Fibroblast of skin of scalp (primary cell): ENCODE measurements at places on chromosomes 13 and 19.
A peak's percentile ranks its signal among the peaks of the same experiment; 100 is the strongest.

- no peak for DNase-seq
Observed at GRCh38 chr13:28623782-28624706, 34.9 kb upstream of the POMP start.

GRCh38 chr13:90020536-90021070, 1326.9 kb upstream of the MIR17HG start:
- no peak for DNase-seq

GRCh38 chr19:16062789-16063188, 13.5 kb upstream of the TPM4 start:
- no peak for DNase-seq

GRCh38 chr19:42089191-42089750, 13.3 kb downstream of the ZNF574 start:
- DNase-seq = no peak

GRCh38 chr13:20684041-20684440, 19.5 kb upstream of the IL17D start:
- no peak for DNase-seq

GRCh38 chr19:15107061-15108010, at the start of gene SYDE1:
TSS of gene SYDE1 (plus strand) at chr19:15107401. CDS start at chr19:15107434, 33 bp downstream.
- DNase-seq = peak; percentile 94

GRCh38 chr13:47126432-47126831, 229.6 kb upstream of the HTR2A start:
- peak; percentile 29 for DNase-seq

GRCh38 chr19:38729653-38730469, 14.4 kb downstream of the CAPN12 start:
- peak; percentile 65 for DNase-seq

DNA sequence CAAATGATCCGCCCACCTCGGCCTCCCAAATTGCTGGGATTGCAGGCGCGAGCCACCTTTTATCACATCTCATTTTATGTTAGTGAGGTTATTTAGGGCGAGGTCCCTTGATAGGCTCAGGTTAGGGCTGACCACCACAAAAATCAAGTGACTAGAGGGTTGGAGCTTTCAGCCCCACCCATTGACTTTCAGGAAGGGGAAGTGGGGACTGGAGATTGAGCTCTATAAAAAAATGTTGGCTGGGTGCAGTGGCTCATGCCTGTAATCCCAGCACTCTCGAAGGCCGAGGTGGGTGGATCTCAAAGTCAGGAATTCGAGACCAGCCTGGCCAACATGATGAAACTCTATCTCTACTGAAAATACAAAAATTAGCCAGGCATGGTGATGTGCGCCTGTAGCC, 20.1 kb downstream of the FPR3 start:
- no peak for DNase-seq

DNA sequence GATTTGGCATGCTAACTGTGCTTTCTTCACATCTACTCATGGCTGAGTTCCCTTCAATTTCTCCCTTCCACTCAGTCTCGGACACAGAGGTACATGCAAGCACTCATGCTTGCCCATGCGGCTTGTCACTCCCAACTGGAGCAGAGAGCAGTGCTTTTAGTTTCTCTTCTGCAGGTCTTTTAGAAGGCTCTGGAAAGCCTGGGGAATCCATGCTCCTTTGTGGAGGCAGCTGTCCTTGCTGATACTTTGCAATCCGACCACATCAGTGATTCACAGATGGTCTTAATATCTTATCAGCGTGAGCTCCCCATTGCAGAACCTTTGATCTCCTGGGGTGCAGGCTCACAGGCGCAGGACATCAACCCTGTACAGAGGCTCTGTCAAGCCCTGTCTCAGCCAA, 203.9 kb downstream of the COL4A1 start:
- no peak for DNase-seq

- no peak for DNase-seq
Observed at GRCh38 chr13:51576754-51577153, 7.5 kb upstream of the WDFY2 start.

DNA sequence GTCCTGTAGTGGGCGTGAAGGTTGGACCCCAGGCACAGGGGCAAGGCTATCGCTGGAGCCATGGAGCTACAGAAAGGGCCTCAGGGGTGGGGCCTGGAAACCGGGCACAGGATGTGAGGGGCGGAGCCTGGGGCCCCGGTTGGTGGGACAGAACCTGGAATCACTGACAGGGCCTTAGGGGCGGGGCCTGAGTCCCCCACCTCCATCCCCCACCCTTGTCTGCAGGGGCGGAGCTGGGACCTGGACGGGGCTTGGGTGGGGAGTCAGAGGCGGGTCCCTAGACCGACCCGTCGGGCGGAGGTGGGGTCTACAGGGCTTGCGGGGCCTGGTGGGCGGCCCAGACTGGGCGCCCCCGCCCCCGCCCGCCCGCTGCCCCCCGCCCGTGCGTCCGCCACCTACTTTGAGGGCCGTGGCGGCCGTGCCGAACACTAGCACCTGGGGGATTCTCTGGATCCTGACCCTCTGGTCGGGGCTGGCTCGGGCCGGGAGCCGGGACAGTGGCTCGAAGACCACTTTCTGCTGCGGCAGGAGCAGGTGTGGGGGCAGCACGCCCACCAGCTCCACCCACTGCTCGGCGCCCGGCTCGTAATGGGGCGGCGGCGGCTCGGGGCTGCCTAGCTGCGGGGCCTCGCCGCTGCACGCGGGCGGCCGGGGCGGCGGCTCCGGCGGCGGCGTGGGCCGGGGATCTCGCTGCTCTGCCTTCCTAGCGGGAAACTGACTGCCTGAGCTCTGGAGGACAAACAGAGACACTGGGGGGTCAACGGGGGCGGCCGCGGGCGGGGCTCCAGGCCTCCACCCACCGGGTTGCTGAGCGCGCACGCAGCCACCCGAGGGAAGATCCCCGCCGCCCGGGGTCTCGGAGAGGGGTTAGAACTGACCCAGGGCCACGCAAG, 26.3 kb downstream of the DCAF15 start:
- peak; percentile 40 for DNase-seq

- DNase-seq = no peak
Observed at GRCh38 chr13:55660851-55661250, 1479.9 kb upstream of the PRR20A start.

GRCh38 chr19:11881151-11881800, 6.3 kb upstream of the ZNF69 start:
- peak; percentile 55 for DNase-seq

- DNase-seq = no peak
Observed at GRCh38 chr19:2998642-2999041, 21.3 kb downstream of the TLE6 start.

- peak; percentile 9 for DNase-seq
Observed at GRCh38 chr13:52695856-52696255, 43.2 kb downstream of the SUGT1 start.

DNA sequence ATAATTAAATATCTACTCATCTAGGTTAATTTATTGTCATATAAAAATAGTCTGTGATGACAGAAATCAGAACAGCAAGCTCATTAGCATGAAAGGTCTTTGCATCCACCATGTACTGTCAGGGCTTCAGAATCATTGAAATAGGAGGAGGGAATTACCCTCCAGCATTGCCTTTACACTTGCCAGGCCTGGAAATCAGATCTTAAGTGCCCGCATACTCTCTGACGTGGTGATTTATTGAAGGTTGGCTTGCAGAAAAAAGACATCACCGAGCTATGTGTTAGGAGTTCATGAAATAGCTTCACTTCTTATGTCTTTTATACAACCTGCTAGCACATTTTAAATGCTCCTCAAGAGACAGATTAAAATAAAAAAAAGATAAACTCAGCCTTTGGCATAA, 661.7 kb upstream of the SLITRK1 start:
- DNase-seq = no peak

- peak; percentile 61 for DNase-seq
Observed at GRCh38 chr13:43289470-43290255, 266.3 kb downstream of the DNAJC15 start.

DNA sequence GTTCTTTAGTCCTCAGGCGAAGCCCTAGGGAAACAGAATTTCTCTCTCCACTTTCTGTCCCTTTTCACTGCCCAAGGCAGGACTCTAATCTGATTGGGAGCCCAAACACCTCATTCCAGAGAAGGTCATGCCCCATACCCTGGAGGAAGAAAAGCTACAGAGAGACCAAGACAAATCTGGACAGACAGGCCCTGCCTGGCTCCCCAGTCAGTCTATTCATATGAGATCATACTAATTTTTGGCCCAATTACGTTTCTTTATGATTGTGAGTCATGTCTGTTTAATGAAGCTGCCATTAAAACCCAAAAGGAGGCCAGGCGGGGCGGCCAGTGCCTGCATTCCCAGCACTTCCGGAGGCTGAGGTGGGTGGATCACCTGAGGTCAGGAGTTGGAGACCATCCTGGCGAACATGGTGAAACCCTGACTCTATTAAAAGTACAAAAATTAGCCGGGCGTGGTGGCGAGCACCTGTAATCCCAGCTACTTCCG, 3.3 kb upstream of the AP3D1 start:
- DNase-seq = no peak

DNA sequence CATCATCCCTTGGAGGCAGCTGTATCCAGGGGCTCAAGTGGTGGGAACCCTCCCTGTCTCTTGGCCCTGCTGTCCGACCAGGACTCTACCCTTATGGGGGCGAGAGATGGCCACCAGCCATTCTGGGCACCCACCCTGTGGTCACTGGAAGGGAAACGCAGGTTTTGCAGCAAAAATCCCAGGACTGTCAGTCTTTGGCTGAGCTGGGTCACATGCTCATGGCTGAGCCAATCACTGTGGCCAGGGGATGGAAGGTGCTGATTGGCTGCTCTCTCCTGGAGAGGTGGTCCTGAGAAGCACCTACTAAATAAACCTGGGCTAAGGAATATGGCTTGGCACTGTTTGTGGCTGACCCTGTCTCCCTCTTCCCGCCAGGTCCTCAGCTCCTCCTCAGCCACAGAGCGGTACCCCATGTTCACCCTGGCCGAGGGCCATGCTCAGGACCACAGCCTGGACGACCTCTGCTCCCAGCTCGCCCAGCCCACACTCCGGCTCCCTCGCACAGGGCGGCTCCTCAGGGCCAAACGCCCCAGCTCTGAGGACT, 8.9 kb downstream of the ATG4D start:
- no peak for DNase-seq

DNA sequence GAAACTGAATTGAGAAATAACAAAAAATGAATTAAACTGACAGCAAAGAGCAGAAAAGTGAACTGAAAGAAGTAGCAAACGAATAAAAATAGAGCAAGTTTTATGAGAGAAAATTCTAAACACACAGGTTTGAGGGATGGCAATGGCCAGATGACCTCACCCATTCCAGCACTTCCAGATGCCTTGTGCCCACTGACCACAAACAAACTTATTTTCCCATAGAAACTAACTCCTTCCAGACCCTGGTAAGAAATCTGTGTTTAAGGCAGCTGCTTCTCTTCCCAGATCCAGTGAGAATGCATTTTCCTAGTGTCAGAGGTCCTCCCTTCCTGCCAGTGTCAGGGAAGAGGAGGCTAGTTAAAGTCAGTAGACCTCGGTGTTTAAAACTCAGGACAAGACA, 51.7 kb downstream of the RXFP2 start:
- DNase-seq = no peak

- peak; percentile 69 for DNase-seq
Observed at GRCh38 chr19:13764101-13764807, at the start of gene MRI1. TSS of gene MRI1 (plus strand) at chr19:13764522. CDS start at chr19:13764589, 67 bp downstream.

GRCh38 chr13:112055036-112055914, 11.7 kb upstream of the SOX1 start:
- no peak for DNase-seq

GRCh38 chr19:27676877-27677276, 1536.1 kb downstream of the UQCRFS1 start:
- DNase-seq = no peak

DNA sequence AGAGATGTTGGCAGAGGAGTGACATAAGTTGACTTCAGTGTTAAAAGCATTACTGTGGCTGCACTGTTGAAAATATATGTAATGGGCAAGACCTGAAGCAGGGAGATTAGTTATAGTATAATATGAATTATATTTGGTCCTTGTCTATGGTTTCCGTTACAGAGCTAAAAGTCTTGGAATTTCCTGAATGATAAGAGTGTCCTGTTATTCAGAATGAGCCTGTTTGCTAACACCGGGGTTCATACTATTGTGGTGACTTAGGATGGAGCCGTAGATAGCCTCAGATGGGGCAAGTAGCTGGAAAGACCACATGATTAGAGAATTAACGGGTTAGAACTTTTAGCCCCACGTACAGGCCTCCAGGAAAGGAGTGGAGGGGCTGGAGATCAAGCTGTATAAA, 5.7 kb downstream of the USPL1 start:
- no peak for DNase-seq

GRCh38 chr19:30333291-30334065, 38.7 kb upstream of the ZNF536 start:
- no peak for DNase-seq

DNA sequence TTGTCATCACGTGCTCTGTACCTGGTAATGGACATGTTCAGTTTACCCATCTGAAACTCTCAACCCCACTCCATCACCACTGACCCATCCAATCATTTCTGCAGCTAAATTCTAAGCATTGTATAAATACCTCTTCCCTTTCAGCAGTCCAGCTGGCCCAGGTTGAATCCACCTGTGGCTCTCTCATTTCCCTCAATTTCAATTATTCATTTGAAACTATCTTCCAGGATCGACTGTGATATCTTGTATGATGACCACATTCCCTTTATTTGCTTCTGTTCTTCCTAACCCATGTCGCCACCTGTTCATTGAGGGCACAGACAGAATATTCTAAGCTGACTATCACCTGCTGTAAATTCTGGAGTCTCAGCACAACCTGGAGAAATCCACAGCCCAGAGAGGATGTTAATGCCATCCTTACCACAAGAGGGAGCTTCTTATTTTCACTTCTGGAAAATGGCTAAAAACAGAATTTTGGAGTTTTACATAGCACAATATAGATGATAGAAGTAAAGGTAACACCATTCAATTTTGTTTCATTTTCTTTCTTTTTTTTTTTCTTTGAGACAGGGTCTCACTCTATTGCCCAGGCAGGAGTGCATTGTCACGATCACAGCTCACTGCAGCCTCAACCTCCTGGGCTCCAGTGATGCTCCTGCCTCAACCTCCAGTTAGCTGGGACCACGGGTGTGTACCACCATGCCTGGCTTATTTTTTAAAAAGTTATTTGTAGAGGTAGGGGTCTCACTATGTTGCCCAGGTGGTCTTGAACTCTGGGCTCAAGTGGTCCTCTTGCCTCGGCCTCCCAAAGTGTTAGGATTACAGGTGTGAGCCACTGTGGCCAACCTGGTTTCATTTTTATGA, 38.6 kb downstream of the ZNF823 start:
- DNase-seq = peak; percentile 36

DNA sequence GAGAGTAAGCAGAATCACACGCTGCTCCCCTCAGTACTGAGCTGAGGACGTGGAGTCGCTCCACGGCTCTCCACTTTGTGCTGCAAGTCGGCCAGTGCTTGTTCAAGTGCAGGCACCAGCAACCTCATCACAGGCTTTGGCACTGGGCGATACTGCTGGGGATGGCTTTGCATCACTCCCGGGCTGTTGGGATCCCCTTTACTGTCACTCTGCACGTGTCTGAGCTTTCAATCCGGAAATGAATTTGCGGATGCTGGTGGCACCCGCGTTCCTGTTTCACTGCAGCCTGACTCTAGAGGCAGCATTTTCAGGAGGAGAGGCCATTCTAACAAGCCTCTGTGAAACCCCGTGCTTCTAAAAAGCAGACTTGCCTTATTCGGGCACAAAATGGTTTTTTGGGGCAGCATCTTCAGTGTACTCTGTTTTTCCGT, 19.1 kb downstream of the SMARCA4 start:
- no peak for DNase-seq

GRCh38 chr13:41407380-41407779, 50.0 kb upstream of the RGCC start:
- DNase-seq = peak; percentile 44
